ENCODE measurements at places on chromosomes 11 and 22.

- DNase-seq, result no peak
Observed at GRCh38 chr11:6371825-6372224, 18.4 kb upstream of the SMPD1 start.

DNA sequence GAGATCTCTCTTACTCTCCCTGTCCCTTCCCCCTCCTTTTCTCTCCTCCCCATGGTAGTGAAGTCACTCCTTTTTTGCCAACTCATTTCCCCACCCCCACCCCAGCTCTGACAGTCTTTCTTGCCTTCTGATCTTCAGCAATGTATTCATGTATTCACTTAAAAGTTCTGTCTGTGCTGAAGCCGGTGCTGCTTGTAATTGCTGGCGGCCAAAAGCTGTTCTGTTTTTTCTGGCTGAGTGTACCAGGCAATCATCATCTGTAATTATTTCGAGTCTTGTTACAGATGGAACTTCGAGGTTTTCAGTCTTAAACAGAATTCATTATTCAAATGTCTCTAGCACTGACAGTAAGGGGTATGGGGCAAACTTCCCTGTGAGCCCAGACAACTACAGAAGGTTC lies 99.5 kb downstream of the SPATA19 start:
- DNase-seq, result no peak

DNA sequence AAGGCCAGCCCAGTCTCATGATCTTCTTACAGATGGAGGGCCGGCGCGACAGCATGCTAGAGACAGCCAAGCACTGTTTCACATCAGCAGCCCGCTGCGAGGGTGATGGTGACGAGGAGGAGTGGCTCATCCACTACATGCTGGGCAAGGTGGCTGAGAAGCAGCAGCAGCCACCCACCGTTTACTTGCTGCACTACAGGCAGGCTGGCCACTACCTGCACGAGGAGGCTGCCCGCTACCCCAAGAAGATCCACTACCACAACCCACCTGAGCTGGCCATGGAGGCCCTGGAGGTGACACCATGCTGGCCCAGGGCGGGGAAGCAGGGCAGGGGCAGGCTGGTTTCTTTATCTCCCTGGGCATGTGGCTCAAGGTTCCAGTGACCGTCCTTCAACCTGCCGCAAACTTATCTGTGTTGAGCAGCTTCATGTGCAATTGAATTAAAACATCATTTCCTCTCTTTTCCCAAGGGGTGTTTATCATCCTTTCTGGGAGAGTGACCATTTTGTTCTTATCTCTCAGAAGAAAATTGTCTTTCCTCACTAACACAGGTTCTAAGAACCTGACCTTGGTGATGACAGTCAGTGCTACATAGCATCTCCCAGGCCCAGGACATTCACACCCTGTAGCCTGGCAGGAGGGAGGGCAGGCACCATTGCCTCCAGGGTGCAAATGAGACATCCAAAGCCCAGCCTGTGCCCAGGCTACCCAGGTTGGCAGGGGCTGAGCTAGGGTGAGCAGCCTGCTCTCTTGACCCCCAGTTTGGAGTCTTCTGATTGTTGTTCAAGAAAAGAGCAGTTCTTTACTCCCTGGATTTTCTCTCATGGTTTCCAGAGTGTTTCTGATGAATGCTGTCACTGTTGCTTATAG lies 80.7 kb downstream of the CABIN1 start:
- no peak for DNase-seq

- DNase-seq, result no peak
Observed at GRCh38 chr11:69010361-69010891, 2.6 kb downstream of the MRGPRF start.

DNA sequence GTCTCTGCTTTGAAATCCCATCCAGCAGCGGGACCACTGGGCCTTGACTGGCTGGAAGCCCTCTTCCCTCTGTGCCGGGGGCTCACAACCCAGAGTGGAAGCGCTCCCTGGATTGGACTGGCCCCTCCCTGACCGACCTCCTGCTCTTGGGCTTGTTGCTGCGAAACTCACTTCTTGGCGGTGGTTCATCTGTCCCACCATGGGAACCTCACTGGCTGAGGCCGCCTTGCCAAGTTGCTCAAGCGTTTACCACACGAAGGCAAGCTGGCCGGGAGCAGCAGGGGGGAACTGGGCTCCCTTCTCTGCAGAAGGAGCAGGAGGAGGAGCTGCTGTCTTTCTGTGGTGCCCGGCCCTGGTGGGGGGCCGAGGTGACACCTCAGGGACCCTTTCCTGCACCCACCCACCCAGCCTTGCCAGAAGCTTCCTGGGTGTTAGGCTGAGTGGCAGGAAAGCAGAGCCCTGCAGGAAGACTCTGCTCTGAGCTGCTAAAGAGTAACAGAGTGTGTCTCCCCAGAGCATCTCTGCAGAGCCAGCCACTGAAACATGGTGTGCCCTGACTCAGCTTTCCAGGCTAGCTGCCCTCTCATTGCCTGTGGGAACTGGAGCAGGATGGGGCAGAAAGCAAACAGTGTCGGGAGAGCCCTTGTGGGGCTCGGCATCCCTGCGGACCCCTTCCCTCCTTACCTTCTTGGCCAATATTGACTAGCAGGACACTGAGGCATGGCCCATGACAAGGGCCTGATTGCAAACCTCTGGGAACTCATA lies 88.5 kb upstream of the ALX4 start:
- no peak for DNase-seq
